ENCODE measurements at places on chromosomes 5 and 9.
A peak's percentile ranks its signal among the peaks of the same experiment; 100 is the strongest.

DNA sequence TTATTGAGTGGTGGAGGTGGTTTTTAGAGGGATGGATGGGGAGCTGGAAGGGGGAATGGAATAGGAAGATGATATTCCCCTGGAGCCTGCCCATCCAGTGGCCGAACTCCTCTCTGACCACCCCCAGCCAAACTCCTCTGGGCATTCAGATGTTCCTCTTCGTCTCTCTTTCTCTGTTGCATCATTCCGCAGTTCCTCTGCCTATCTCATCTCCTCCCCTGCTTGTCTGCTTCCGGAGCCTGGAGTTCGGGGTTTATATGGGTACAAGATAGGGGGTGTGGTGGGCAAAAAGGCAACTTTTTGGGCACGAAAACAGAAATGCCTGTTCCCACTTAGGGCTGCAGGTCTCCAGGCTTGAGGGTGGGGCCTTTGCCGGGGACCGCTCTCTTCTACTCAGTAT, 12.2 kb upstream of the CDK5RAP2 start:
- DNase-seq, result no peak

DNA sequence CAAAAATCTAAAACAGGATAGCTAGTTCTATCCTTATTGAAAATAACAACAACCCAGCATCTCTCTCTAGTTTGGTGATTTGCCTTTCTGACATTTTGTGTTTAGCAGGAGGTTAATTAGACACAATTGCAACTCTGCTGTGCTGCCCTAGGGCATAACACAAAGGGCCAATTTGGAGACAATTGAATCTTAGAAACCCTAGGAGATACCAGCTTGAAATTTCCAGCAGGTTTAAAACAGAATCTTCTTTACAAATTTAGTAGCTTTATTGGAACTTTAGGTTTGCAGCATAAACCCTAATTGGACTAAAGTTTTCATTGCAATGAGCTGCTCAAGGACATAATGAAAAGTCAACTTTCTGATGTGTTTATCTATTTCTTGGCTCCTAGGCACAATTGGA, 166.7 kb upstream of the FER start:
- no peak for DNase-seq

DNA sequence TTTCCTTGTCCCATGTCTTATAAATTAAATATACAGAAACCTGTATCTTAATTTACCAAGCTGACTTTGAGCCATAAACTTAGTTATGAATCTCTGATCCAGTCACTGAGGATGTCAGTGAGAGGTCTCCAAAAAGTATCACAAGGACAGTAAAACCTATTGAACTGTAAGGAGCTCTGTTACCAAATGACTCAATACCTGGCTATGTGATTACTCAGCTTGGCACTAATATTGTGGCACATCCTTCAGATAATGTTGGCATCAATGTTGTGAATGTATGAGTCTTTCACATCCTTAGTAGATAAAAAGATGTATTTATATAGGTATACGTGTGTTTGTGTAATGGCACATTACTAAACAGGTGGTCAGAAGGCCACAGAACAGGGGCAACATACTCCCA, 18.0 kb upstream of the CAPSL start:
- DNase-seq, result peak; percentile 15

DNA sequence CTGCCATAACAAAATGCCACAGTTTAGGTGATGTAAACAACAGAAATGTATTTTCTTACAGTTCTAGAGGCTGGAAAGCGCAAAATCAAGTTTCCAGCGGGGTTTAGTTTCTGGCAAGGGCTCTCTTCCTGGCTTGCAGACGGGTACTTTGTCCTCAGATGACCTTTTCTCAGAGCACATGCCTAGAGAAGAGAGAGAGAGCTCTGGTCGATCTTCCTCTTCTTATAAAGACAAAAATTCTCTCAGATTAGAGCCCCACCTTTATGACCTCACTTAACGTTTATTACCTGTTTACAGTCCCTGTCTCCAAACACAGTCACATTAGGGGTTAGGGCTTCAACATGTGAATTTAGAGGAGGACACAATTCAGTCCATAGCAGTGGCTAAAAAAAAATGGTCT, 119.7 kb downstream of the CETN3 start:
- peak; percentile 10 for DNase-seq

- DNase-seq, result no peak
Measured at GRCh38 chr5:174221436-174221835, 175.9 kb downstream of the NSG2 start.

DNA sequence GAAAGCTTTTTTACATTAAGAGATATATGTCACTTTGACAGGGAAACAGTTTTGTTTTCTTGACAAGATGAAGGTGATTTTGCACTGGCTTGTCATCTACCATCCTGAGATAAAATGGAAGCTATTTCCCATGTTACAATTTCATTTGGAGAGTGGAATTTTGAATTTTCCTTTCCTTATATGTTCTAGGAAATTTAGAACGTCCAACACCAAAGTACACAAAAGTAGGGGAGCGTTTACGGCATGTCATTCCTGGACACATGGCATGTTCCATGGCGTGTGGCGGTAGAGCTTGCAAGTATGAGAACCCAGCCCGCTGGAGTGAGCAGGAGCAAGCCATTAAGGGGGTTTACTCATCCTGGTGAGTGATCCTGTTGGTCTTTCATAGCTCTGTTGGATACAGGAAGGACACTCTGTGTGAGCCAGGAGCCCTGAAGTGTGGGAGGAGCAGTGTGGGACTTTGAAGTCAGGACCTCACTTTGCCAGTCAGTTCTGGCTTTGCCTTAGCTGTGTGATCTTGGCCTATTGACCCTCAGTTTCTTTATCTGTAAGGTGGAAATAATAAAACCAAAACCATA, 887 bp downstream of the PTPDC1 start:
- DNase-seq, result peak; percentile 25

- DNase-seq, result peak; percentile 66
Measured at GRCh38 chr9:36008774-36009300, 27.9 kb upstream of the RECK start.

DNA sequence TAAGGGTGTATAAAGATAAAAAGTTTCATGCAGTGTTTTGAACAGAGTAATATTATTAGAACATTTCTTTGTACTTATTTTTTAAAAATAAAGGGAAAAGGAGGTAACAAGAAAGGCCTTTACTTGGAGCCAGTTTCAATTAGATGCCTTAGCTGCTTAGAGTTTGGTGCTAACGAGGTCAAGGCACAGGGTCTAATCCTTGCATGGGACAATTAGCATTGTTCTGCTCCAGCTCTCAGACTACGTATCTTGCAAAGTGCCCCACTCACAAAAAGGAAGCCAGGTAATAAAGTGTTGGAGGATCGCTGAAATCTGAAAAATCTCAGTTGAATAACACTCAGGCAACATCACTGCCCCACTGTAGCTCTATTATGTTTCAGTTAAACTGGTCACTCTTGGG, 2011.3 kb downstream of the EFNA5 start:
- DNase-seq, result no peak

- no peak for DNase-seq
Measured at GRCh38 chr9:78000221-78000620, 31.4 kb downstream of the GNAQ start.

DNA sequence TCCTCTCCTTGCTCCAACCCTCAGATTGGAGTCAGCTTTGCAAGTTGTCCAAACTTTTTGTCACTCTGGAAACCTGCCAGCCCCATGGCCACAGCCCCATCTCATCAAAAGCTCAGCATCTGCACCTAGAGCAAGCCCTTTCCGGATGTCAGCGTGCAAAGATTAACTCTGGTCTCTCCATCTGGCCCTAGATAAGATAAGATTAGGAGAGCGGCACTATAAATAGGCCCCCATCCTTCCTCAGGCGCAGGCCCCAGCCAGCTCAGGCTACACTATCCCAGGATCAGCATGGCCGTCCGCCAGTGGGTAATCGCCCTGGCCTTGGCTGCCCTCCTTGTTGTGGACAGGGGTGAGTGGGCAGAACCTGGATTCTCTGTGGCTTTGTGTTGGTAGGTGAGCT, at the start of gene SPINK4:
TSS of gene SPINK4 (plus strand) at position 247 of the 400 bp plus-strand sequence. CDS start at position 289, 42 bp downstream.
- peak; percentile 70 for DNase-seq

- no peak for DNase-seq
Measured at GRCh38 chr9:89755821-89756220, 151.0 kb downstream of the GADD45G start.

- DNase-seq, result no peak
Measured at GRCh38 chr9:92650839-92651621, 18.9 kb downstream of the IPPK start.

GRCh38 chr5:65341835-65342234, 139.9 kb downstream of the ADAMTS6 start:
- DNase-seq, result no peak

- DNase-seq, result no peak
Measured at GRCh38 chr9:2526071-2526828, 95.3 kb upstream of the VLDLR start.

- DNase-seq, result no peak
Measured at GRCh38 chr5:65061250-65061973, 292.7 kb downstream of the CWC27 start.

DNA sequence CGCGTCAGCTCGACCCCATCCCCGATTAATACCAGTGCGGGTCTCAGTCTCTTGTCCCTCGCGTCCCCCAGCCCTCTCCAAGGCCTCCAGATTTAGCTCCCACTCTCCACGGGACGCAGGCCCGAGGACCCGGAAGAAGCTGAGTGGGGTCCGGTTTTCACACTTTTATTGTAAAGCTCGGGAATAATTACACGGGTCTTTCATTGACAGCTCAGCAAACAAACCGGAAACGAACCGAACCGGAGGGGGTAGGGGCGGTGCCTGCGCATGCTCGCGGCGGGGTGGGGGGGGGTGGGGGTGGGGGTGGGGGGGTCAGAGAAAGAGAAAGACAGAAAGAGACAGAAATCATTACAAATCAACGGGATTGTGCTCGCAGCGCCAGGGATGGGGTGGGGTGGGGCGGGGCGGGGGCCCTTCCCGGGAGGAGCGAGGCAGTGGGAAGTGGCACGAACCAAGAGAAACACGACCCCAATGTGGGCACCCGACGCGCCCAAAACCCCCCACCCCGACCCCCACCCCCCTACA, 27.9 kb downstream of the PCDH1 start:
- peak; percentile 36 for DNase-seq

- DNase-seq, result no peak
Measured at GRCh38 chr5:26563979-26564378, 474.4 kb downstream of the CDH9 start.
